Activated CD8-positive, alpha-beta memory T cell treated with anti-CD3 and anti-CD28 coated beads, Interleukin-2, amount 10 ng/mL, durations not matched to agents 7 days and 5 days (primary cell): ENCODE measurements at places on chromosomes 12 and 14.

GRCh38 chr12:3753544-3754284, 805 bp upstream of the CRACR2A start:
- DNase-seq: peak; percentile 48
- H3K4me3 ChIP-seq: peak overlapping the region; percentile 82
- peaks cover 53% of the 10 kb centered on the region for H3K4me1 ChIP-seq
- no peaks in the 10 kb centered on the region for H3K27me3 ChIP-seq
- peaks cover 37% of the 10 kb centered on the region for H3K36me3 ChIP-seq

GRCh38 chr14:76055330-76055729, 69.8 kb downstream of the IFT43 start:
- H3K27me3 ChIP-seq: no peaks in the 10 kb centered on the region
- H3K36me3 ChIP-seq: no peaks in the 10 kb centered on the region
- H3K4me1 ChIP-seq: no peaks in the 10 kb centered on the region
- no peak overlapping the region for H3K4me3 ChIP-seq
- no peak for DNase-seq

DNA sequence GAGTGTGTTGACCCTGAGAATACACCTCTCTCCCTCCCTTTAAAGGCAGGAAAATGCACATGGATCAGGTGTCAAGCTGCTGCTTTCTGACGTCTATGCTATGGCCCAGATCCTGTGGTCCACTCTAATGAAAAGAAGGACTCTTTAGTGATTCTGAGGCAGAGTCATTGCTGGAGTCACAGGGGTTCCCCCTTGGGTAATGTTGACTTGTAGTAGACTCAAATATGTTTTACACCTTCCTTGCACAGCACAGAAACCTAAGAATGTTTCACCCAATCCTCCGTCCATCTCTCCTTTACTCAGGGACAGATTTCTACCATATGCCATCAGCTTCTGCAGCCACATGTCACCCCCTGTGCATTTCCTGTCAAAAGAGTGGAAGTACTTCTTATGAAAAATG, 525.4 kb downstream of the TMEM121 start:
- H3K4me3 ChIP-seq: no peak overlapping the region
- no peaks in the 10 kb centered on the region for H3K36me3 ChIP-seq
- peaks cover 4% of the 10 kb centered on the region for H3K4me1 ChIP-seq
- no peak overlapping the region for H3K27ac ChIP-seq
- H3K27me3 ChIP-seq: peaks cover 41% of the 10 kb centered on the region

DNA sequence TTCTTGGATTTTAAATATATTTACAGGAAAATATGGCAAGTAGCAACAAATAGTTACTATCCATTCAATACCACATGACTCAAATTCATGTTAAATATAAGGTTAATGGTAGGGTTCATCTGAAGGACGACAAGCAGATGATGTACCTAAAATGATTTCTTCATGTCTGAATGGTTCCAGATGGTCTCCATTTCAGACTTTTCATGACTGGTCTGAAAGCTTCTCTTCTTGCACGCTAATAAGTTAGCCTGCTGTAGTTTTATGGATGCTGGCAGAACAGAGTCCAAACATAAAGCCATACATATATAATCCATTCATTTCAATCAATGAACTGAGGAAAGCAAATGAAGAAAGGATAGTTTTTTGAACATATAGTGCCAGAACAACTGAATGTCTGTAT, 257.0 kb upstream of the MGAT4C start:
- H3K27me3 ChIP-seq: no peaks in the 10 kb centered on the region
- no peaks in the 10 kb centered on the region for H3K36me3 ChIP-seq
- no peak overlapping the region for H3K4me3 ChIP-seq
- H3K27ac ChIP-seq: no peak overlapping the region
- DNase-seq: no peak
- no peaks in the 10 kb centered on the region for H3K4me1 ChIP-seq

- DNase-seq: no peak
- H3K4me3 ChIP-seq: no peak overlapping the region
- no peaks in the 10 kb centered on the region for H3K4me1 ChIP-seq
Measured at GRCh38 chr14:74604911-74605310, 7.1 kb downstream of the LTBP2 start.
